NCI-H2171 (cell line): ENCODE measurements at places on chromosomes 5 and 9.

- no peak for DNase-seq
Measured at GRCh38 chr5:617896-618295, 5.8 kb downstream of the CEP72 start.

DNA sequence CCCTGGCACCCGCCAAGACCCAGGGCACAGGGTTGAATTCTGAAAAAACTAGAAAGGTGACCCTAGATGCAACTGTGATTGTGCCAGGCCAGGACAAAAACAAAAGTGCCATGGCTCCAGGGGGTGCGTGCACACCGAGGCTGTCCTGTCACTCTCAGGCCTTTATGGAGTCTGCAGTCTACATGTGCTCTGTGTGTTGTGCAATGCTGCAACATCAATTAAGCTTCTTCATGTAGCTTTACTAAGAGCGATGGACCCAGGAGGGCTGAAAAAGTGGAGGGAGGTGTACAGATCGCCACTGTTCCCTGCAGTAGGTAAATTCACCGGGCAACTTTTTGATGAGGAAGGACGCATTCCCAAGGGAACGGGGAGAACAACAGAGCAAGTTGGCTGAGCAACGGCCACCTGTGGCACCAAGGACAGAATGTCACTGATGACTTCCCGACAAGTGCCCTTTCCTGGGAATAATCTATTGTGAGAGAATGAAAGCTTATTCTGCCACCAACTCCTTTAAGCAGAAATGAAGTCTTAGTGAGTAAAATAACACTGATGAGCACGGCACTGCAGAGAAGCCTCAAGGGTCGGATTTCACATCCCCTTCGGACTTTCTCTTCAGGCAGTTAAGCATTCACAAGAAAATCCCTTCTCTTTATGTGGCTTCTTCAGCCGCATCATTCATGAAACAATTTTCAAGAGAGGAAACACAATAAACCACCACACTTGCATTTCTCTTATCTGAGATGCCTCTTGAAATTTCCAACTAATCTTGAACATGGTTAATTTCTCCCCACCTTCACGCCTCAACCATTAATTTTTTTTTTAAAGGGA is 149.6 kb downstream of the DROSHA start:
- no peak for DNase-seq

- DNase-seq = no peak
Measured at GRCh38 chr5:25160891-25161290, 516.1 kb upstream of the CDH10 start.

DNA sequence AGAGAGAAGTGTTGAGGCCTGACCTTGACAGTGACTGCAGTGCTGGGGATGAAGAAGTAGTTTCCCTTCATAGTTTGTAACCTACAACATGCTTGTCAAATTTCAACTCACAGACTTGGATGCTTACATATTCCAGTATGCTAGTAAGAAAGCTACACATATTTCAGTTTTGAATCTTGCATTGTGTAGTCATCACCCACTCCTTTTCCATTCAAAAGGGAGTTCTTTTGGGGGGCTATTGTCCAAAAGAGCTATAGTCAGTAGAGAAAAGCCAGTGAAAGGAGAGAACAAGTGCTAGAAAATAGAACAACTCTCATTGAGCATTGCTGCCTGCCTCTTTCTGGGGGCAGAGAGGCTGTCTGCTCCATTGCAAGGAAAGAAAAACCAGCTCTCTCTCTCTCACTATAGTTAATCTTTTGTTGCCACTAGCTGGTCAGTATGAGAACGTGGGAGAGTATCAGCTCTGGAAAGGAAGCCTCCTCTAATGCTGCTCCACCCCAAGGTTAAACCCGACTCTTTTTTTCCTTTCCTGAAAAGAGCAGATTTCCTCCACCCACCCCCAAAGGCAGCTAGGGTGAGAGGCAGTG is 7.3 kb downstream of the ASTN2 start:
- DNase-seq = no peak

DNA sequence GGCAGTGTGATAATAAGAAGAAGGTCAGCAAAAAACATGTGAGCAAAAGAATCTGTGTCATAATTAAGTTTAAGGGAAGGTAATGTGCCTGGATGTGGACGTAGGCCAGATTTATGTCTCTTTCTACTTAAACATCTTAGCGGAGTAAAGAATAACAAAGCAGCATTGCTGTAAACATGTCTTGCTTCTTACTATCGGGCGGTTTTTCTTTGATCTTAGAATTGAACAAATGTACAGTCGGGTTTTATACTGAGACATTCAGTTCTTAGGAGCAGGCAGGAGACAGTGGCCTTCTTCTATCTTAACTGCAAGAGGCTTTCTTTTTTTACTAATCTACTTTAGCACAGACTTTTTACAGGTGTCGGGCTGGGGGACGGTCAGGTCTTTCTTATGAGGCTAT is 40.4 kb upstream of the FLT4 start:
- DNase-seq = no peak

DNA sequence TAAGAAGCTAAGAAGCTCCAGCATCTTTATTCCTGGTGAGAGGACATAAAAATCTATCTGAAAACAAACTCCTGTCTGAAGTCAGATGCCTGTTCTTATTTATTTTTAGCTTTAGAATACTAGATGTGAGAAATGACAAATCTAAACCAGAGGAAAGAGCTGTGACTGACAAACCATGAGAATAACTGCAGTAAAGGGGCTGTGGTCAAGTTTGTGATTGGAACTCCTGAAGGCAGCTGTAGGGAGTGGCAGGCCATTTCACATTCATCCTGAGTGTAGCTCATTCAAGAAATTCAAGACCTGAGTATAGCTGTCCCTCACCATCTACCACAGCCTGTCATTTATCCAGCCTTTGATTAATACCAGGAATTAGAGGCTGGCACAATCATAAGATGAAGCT is 718.8 kb downstream of the BRINP1 start:
- no peak for DNase-seq
